Stimulated activated naive CD8-positive, alpha-beta T cell treated with anti-CD3 and anti-CD28 coated beads, Interleukin-15, amount 100 ng/mL, for 72 hours (primary cell): ENCODE measurements at places on chromosomes 3 and 15.

DNA sequence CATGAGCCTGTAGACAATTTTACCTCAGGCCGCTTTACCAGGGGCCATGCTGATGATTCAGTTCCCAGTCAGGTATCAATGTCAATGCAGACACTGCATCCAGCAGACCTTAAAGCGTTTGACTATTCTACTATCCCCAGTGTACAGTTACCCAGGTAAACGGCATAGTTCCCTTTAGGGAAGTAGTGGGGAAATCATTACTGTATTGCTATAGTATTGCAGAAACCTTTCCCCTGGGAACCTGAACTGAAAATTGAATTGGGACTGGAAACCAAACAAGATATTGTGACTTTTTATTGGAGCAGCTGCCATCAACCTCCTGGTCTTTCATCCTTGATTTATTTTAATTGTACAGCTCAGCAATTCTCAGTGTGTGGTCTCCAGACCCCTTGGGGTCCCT is 6.6 kb upstream of the INAFM2 start:
- no peak for DNase-seq

- no peak for DNase-seq
These were observed 7.4 kb upstream of the CCK start for GRCh38 chr3:42273361-42273760.

- no peak for DNase-seq
These were observed 39.3 kb downstream of the FNDC3B start for GRCh38 chr3:172078721-172079120.

DNA sequence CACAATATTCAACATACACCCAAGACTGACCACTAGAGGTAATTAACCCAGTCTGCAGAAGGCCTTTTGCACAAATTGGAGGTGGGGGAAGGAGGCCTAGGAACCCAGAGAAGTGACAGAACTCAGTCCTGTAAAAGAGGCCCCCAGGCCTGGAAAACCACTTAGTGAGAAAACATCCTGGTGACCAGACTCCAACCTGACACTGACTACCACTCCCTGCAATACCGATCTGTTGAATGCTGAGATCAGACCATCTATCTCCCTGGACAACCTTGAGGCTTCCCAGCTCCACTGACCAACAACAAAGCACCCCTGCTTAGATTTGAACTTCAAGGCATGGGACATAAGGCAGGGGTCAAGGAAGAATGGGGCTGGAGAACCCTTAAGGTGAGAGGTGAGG is 261.9 kb upstream of the WNT5A start:
- DNase-seq = no peak

GRCh38 chr15:35705884-35706585 is 160.1 kb upstream of the DPH6 start:
- no peak for DNase-seq

GRCh38 chr3:170052398-170052797 is 14.6 kb downstream of the GPR160 start:
- no peak for DNase-seq

- DNase-seq = no peak
These were observed 121.6 kb downstream of the ADAMTS17 start for GRCh38 chr15:100220058-100220768.

DNA sequence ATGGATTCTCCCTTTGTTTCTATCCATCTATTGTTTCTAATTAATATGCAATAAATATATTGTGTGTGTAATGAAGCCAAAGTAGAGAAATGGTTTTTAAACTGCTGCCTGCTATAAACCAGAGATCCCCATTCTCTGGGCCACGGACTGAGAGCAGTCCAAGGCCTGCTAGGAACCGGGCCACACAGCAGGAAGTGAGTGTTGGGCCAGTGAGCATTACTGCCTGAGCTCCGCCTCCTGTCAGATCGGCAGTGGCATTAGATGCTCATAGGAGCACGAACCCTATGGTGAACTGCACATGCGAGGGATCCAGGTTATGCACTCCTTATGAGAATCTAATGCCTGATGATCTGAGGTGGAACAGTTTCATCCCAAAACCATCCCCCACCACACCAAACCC is 85.2 kb upstream of the POMGNT2 start:
- no peak for DNase-seq

- DNase-seq = no peak
These were observed 298.4 kb downstream of the SATB1 start for GRCh38 chr3:18126772-18127171.

GRCh38 chr3:64718976-64719375 is 31.2 kb upstream of the ADAMTS9 start:
- no peak for DNase-seq

GRCh38 chr3:121958801-121959200 is 63.2 kb downstream of the ILDR1 start:
- DNase-seq = no peak

- DNase-seq = no peak
These were observed 146.2 kb downstream of the NFKBIZ start for GRCh38 chr3:101995371-101996046.

DNA sequence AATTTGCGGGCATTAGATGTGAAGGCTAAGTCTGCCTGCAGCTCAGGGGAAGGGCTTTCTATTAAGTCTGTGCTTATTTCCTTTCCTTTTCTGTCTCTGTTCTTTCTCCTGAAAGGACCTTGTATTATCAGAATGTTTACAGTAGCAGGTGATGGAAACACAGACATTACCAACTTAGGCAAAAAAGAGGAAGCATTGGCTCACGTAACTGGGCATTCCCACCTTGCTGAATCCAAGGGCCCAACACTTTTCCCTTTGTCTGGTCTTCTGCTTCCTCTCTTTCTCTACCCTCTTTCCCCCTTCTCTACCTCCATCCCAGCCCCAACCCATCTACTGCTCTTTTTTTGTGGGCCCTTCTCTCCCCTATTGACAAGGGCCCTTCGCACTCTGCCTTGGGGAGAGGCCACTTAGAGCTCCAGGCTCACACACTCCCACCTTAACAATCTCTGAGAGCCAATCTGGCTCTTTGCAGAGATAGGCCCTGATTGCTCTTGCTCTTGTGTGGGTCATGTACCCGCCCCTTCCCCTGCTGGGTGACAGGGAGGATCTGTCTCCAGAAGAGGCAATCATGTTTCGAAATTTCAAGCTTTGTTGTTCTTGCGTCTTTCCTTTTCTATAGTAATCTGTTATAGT is 35.0 kb downstream of the ACAA1 start:
- DNase-seq = no peak

DNA sequence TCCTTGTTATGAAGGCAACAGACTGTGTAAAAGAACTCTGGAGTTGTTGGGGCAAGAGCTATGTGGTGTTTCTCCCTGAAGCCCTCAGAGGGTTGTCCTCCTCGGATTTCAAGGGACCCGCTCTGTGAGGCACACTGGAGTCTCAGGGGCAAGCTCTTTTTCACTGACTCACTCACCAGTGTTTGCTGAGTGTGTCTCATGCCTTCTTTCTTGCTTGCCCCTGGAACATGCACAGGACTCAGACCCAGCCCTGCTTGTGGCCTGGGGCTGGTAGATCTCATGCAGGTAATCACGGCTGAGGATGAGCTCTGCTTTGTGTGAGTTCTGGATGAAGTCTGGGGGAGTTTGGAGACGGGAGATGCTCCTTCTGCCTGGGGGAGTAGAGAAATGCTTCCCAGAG is 93.7 kb downstream of the CACNA1D start:
- no peak for DNase-seq

DNA sequence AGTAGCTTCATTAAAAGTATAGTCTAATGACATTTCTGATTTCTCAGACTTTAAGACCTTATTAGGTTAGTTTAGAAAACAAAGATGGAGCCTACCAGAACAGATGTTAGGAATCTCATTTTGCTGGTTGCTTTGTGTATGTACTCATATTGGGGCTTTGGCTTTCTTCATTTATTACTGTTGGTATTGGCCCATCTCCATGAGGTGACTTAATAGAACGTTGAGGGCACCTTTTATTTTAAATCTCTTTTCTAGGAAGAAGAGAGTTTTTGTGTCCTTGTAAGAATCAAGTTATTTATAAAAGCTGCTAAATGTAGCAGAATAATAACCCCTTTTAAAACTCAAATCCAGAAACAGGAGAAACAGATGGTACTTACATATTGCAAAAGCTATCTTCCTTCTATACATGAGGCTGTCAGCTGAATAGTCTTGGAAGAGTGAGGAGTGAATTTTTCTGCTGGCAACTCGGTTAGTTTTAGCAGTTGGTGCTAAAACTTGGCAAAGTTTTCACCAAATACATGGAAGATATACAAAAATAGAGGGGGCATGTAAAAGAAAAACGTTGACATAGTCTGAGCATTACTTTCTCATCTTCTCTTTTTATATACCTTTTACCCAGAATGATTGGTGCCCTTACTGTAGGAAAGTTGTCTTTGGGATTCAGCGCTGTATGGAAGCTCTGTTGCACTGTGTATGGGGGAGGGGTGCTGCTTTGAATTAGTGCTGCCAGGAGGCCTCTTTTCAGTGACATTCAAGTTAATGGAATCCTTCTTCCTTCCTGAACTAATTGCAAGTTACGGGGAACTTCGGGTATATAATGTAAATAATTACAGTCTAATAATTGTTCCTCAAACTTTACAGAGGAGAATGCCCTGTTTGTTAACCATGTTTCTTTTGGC is 35.8 kb downstream of the CTNNB1 start:
- DNase-seq = no peak
